ENCODE measurements at places on chromosomes 16 and 17.
A peak's percentile ranks its signal among the peaks of the same experiment; 100 is the strongest.

DNA sequence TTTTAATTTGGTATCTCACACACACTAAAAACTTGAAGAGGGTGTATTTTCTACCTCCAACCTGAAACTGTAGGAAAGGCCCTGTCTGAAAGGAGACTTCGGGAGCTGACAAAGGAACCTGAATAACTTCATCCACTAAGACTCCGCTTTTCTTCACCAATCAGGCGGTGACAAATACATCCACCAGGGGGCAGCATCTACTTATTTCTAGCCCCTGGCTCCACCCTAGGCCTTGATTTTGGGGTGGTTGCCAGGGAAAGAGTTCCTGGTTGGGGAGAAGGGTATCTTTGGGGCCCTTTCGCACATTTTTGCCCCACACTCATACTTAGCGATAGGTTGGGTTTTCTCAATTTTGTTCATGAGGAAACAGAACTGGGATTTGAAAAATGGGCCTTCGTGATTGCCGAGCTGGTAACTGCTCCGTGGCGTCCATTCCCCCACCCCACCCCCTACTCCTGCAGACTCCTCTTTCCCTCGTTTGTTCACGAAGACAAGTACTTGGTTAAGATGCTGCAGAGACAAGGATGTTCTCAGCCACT, 4.8 kb upstream of the ARL4D start:
- DNase-seq, result peak; percentile 72

GRCh38 chr17:62092784-62093183, 27.7 kb upstream of the MED13 start:
- no peak for DNase-seq

DNA sequence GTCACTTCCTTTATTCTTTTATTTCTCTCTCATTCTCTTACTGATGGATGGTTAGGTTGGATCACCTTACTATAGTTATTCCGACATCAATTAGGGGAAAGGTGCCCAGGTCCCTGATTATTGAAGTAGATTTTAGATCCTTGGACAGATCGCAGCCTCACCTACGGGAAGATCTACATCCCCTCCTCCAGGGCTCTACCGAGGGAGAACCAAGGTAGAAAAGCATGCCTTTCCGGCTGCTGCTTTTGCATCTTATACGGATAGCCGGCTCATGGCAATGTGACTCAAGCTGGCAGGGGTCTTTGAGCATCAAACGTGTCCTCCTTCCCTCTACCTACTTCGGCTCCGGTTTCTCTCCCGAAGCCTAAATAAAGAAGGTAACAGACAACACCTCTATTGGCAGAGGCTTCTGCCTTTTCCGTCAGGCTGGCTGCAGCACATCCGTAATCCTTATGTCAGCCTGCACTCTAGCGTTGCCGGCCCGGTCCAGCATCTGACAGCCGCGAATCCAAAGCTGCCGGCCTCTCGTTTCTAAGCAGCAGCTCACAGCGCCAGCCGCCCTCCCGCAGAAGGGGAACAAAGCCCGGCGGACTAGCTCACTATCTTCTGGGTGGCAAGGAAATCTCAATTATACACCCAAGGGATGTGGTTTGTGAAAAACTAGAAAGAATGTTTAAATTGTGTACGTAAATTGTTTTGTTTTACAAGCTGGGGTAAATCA, 46.9 kb downstream of the IRX6 start:
- DNase-seq, result no peak

DNA sequence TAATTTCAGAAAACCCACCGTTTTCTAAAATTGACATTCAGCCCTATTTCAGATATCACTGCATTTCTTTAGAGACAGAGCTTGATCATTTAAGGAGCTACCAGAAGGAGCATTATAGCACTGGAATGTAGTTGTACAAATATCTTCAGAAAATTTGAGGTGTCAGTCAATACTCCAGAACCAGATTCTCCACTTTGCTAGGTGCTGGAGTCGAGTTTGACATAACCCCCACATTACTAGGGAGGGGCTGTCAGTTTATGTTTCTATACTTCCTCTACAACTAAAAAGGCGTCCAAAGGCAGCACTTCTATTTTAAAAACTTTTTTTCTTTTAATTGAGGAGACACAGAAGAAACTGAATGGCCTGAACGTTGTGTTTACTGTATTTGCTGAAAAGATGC, 892 bp upstream of the KIAA0513 start:
- no peak for DNase-seq

- DNase-seq, result no peak
These were observed 477 bp downstream of the CFAP20 start for GRCh38 chr16:58128711-58129096.

GRCh38 chr17:40937384-40937819, at the start of gene KRT23:
KRT23 (minus strand) TSS chr17:40937646; CDS start chr17:40936603, 1,043 bp downstream.
- DNase-seq, result no peak

GRCh38 chr16:2151188-2152091, 3.0 kb downstream of the RAB26 start:
- DNase-seq, result no peak

DNA sequence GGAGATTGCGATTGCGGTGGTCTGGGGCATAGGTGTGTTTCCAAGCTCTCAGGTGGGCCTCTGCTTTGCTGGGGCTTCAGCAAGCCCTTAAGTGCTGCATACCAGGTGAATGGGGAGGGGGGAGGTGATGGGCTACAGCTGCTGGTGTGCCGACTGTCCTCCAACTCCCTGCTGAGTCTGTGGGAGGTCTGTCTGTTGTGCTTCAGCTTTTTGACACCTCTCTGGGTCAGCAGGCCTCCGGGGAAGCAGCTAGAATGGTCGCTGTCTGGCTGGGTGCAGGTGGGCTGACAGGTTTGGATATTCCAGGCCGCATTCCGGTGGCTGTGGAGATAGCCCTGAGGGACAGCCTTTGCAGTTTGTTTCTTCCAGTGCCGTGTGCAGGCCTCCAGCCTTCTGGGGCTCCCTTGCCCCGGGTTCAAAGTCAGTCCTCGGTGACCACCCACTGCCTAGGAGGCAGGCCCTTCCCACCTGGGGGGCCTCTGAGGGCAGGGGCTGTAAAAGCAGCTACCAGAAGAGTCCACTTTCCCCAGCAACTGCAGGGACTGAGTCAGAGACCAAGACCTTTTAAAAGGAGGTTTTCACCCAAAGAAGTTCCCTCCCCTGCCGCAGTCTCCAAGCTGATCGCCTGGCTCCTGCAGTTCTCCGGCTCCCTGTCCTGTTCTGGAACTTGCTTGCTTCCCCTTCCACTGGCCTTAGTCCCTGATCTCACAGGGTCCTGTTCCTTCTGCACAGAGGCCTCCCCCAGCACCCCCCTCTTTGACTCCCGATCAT, 2.0 kb upstream of the TTYH2 start:
- DNase-seq, result no peak

DNA sequence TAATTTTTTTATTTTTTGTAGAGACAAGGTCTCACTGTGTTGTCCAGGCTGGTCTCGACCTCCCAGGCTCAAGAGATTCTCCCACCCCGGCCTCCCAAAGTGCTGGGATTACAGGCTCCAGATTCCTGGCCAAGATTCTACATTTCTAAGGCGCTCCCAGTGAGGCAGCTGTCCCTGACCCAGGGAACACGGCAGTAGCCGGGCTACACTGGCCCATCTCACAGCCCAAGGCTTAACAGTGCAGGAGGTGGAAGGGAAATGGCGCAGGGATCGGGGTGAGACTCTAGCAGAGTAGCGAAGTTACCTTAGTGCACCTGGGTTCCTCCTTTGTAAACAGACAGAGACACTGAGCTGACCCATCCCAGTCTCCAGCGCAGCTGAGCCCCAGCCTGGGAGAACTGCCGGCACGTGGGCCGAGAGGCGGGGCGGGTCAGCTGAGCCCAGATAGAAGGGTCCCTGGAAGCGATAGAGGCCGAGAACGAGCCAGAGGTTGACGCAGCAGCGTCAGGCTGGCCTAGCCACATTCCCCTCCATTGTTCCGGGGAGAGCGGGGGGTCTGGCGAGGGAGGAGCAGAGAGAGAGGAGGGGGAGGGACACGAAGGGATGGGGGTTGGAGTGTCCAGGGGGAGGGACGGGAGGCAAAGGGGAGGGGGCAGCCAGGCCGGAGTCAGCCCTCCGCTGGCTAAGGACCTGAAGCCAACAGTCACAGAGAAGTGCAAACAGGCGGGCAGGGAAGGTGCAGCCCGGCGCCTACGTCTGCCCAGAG, 2.5 kb downstream of the CARHSP1 start:
- DNase-seq, result no peak

Measured in activated CD4-positive, CD25-positive, alpha-beta regulatory T cell (primary cell).